ENCODE measurements at places on chromosomes 7 and 10. TPM values are rescaled to one million over a fixed set of nuclear protein-coding genes. Genes with fewer than 3 reads are reported as not detected.

GRCh38 chr10:132281915-132282666, 25.7 kb downstream of the STK32C start:
- no peaks in the 10 kb centered on the region for H3K4me1 ChIP-seq
- no peak overlapping the region for H3K4me3 ChIP-seq
- no peaks in the 10 kb centered on the region for H3K36me3 ChIP-seq
- no peaks in the 10 kb centered on the region for H3K27me3 ChIP-seq

DNA sequence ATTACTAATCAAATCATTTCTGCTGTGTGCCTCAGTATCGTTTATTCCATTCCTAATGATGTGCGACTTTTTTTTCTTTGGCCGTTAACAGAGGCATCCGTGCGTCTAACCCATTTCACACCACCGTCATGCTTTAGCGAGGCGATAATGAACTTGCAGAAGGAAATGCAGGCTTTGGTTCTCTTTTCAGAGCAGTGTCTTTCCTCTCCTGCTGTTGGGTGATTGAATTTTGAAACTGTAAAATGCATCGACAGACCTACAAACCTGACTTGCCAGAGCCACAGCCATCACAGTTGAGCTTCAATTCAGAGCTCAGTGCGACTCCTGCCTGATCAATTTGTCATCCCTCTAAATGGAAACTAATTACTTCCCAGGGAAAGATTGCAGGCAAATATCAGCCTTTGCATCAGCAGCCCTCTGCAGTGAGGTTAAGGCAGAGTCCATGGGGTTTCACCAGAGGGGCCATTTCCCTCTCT, 486.0 kb upstream of the GALNT17 start:
- H3K27ac ChIP-seq: no peak overlapping the region
- H3K36me3 ChIP-seq: no peaks in the 10 kb centered on the region
- no peak for DNase-seq
- no peaks in the 10 kb centered on the region for H3K27me3 ChIP-seq

- H3K36me3 ChIP-seq: no peaks in the 10 kb centered on the region
- no peak overlapping the region for H3K27ac ChIP-seq
- H3K4me3 ChIP-seq: peak overlapping the region; percentile 45
- no peaks in the 10 kb centered on the region for H3K27me3 ChIP-seq
- peaks cover 8% of the 10 kb centered on the region for H3K4me1 ChIP-seq
- DNase-seq: peak; percentile 23
Measured at GRCh38 chr10:17029581-17030271, 99.9 kb downstream of the CUBN start.

The EN2 gene
- not detected for total RNA-seq

DNA sequence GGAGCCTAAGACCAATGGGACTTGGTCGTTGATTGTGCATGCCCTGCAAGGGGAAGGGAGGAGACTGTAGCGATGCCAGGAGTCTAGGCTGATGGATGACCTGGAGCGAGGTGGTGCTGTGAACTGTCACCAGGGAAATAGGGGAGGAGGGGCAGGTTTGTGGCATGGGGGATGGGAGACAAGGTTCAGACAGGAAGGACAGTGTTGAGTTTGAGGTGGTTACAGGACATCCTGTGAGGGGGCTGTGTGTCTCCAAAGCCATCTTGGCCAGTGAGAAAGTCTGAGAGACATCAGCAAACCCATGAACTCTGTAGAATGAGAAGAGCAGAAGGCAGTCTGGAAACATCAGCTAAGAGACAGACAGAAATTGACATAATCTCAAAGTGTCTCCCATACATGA, 38.5 kb upstream of the KDM7A start:
- H3K27me3 ChIP-seq: no peaks in the 10 kb centered on the region
- H3K36me3 ChIP-seq: no peaks in the 10 kb centered on the region
- H3K4me3 ChIP-seq: no peak overlapping the region
- DNase-seq: no peak

DNA sequence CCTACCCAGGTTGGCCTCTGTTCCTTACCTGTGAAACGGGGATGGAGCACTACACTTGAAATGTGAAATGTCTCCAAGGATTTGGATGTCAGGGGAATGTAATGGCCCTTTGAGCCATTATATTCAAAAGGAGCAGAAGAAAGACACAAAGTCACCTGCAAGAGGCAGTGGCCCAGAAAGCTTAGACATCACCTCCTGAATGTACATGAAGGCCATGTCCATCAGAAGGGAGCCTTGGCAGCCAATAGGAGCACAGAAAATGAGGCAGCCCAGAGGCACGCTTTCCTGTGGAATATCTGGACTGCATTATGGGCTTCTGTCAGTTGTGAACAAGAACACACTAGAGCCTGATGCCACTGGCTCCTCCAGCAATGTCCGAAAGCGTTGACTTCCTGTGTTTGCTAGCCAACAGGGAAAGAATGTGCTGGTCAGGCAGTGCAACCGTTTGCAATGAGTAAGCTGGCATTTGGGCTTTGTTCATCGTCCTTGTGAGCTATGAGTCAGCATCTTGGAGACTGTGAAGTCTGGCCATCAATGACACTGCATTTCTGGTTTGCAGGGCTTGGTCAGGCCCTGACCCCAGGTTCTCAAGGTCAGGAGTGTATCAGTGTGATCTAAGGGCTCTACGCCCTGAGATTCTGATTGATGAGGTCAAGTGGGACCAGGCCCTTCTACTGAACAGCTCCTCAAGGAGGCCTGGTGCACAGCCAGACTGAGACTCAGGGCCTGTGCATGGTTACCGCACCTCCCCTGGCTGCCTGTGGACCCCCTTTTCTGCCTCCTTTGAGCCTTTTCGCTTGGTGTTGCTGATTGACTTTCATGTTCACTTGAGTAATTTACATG, 222.4 kb downstream of the RPS24 start:
- H3K27ac ChIP-seq: no peak overlapping the region
- H3K4me3 ChIP-seq: no peak overlapping the region
- no peak for DNase-seq
- no peaks in the 10 kb centered on the region for H3K36me3 ChIP-seq

The VWDE gene
- not detected for total RNA-seq

- no peak for DNase-seq
- H3K27ac ChIP-seq: no peak overlapping the region
- no peak overlapping the region for H3K4me3 ChIP-seq
- no peaks in the 10 kb centered on the region for H3K36me3 ChIP-seq
- no peaks in the 10 kb centered on the region for H3K4me1 ChIP-seq
Measured at GRCh38 chr10:27944005-27944404, 54.9 kb downstream of the ODAD2 start.

GRCh38 chr7:116524609-116525297, at the start of gene CAV1:
CAV1 (plus strand) TSS chr7:116525036; CDS start chr7:116525063, 27 bp downstream.
- H3K4me3 ChIP-seq: peak within 1 kb of the TSS; percentile 73
- DNase-seq: peak; percentile 66
- H3K36me3 ChIP-seq: no peaks in the 10 kb centered on the region
- H3K27me3 ChIP-seq: no peaks in the 10 kb centered on the region

DNA sequence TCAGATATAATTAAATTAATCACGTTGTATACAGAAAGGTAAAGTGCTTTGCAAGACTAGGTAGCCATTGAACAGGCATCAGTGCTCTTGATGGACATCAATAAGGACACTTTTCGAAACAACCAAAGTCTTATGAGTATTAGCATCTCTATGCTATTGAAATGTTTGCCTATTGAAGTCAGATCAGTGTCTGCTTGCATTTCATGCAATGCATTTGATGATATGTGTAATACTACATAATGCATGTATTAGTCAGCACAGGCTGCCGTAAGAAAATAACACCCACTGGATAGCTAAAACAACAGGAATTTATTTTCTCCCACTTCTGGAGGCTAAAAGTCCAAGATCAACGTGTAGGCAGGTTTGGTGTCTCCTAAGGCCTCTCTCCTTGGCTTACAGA, 209.3 kb upstream of the PLXDC2 start:
- H3K36me3 ChIP-seq: no peaks in the 10 kb centered on the region
- H3K4me3 ChIP-seq: no peak overlapping the region
- no peaks in the 10 kb centered on the region for H3K27me3 ChIP-seq

GRCh38 chr7:48004032-48004431, 24.6 kb upstream of the HUS1 start:
- H3K4me3 ChIP-seq: no peak overlapping the region
- no peak for DNase-seq
- no peak overlapping the region for H3K27ac ChIP-seq
- H3K36me3 ChIP-seq: no peaks in the 10 kb centered on the region

- no peaks in the 10 kb centered on the region for H3K4me1 ChIP-seq
- H3K4me3 ChIP-seq: no peak overlapping the region
- no peak overlapping the region for H3K27ac ChIP-seq
Measured at GRCh38 chr10:34249634-34250033, 565.5 kb downstream of the PARD3 start.

- H3K4me1 ChIP-seq: no peaks in the 10 kb centered on the region
- no peaks in the 10 kb centered on the region for H3K27me3 ChIP-seq
- no peaks in the 10 kb centered on the region for H3K36me3 ChIP-seq
- no peak for DNase-seq
Measured at GRCh38 chr7:85221796-85222195, 34.9 kb upstream of the SEMA3D start.

The EPHA1 gene
- total RNA-seq: 0.12 TPM

The C7orf33 gene
- not detected for total RNA-seq

GRCh38 chr7:49432254-49432653, 341.2 kb upstream of the VWC2 start:
- no peaks in the 10 kb centered on the region for H3K27me3 ChIP-seq
- no peaks in the 10 kb centered on the region for H3K4me1 ChIP-seq
- H3K36me3 ChIP-seq: no peaks in the 10 kb centered on the region

DNA sequence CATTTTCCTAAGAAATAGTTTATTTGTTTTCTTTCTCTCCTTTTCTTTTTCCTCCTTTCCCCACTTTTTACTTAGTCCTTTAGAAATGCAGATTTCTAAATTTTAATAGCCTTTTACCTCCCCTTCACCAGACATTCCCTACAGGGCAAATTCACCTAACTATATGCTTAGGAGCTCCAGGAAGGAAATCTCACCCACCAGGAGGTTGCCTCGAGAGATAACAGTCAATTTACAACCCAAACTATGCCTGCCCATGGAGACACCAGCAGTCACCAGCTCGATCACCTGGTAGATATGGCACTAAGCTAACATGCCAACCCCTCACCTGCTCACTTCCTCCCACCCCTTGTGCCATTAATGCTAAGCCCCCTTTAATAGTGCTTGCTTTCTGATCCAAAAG, 25.2 kb upstream of the CREB3L2 start:
- DNase-seq: no peak

The CPA4 gene
- total RNA-seq: not detected

- peak; percentile 31 for DNase-seq
- no peaks in the 10 kb centered on the region for H3K4me1 ChIP-seq
- H3K27me3 ChIP-seq: no peaks in the 10 kb centered on the region
Measured at GRCh38 chr10:58531084-58531695, 18.5 kb downstream of the BICC1 start.

The BLNK gene
- total RNA-seq: 205 TPM

GRCh38 chr10:91210014-91210413, 10.4 kb upstream of the PCGF5 start:
- H3K4me3 ChIP-seq: no peak overlapping the region
- peaks cover 66% of the 10 kb centered on the region for H3K4me1 ChIP-seq
- peak overlapping the region; percentile 69 for H3K27ac ChIP-seq
- no peaks in the 10 kb centered on the region for H3K27me3 ChIP-seq

- H3K4me1 ChIP-seq: peaks cover 11% of the 10 kb centered on the region
- no peak for DNase-seq
- no peak overlapping the region for H3K27ac ChIP-seq
- no peaks in the 10 kb centered on the region for H3K27me3 ChIP-seq
- H3K4me3 ChIP-seq: no peak overlapping the region
Measured at GRCh38 chr7:12290761-12291160, 79.7 kb downstream of the TMEM106B start.

GRCh38 chr7:101743241-101743994, 74.0 kb upstream of the CUX1 start:
- H3K4me1 ChIP-seq: peaks cover 63% of the 10 kb centered on the region
- H3K4me3 ChIP-seq: peak overlapping the region; percentile 62
- peak; percentile 78 for DNase-seq
- no peaks in the 10 kb centered on the region for H3K27me3 ChIP-seq
- H3K36me3 ChIP-seq: no peaks in the 10 kb centered on the region

GRCh38 chr7:96380111-96380512, 58.2 kb upstream of the SLC25A13 start:
- H3K4me3 ChIP-seq: no peak overlapping the region
- H3K27ac ChIP-seq: no peak overlapping the region
- H3K27me3 ChIP-seq: no peaks in the 10 kb centered on the region
- DNase-seq: no peak

GRCh38 chr7:133164498-133164897, 82.6 kb upstream of the CHCHD3 start:
- no peak overlapping the region for H3K4me3 ChIP-seq
- DNase-seq: no peak
- no peaks in the 10 kb centered on the region for H3K27me3 ChIP-seq
- no peak overlapping the region for H3K27ac ChIP-seq
- no peaks in the 10 kb centered on the region for H3K36me3 ChIP-seq
- no peaks in the 10 kb centered on the region for H3K4me1 ChIP-seq

The NME8 gene
- not detected for total RNA-seq

GRCh38 chr10:95756041-95756761, at the start of gene ENTPD1:
ENTPD1 (plus strand) TSS chr10:95756163; CDS start chr10:95756240, 77 bp downstream.
- no peaks in the 10 kb centered on the region for H3K27me3 ChIP-seq
- peaks cover 56% of the 10 kb centered on the region for H3K4me1 ChIP-seq
- peak; percentile 67 for DNase-seq
- H3K27ac ChIP-seq: peak within 1 kb of the TSS; percentile 94
- H3K4me3 ChIP-seq: peak within 1 kb of the TSS; percentile 65
- H3K36me3 ChIP-seq: no peaks in the 10 kb centered on the region

GRCh38 chr10:33142295-33142694, 184.3 kb upstream of the ITGB1 start:
- no peak overlapping the region for H3K4me3 ChIP-seq
- no peak for DNase-seq
- H3K27ac ChIP-seq: no peak overlapping the region
- H3K36me3 ChIP-seq: no peaks in the 10 kb centered on the region

- peak overlapping the region; percentile 38 for H3K27ac ChIP-seq
- H3K36me3 ChIP-seq: no peaks in the 10 kb centered on the region
- H3K4me3 ChIP-seq: no peak overlapping the region
- DNase-seq: peak; percentile 83
- no peaks in the 10 kb centered on the region for H3K27me3 ChIP-seq
Measured at GRCh38 chr7:105808703-105809590, 67.5 kb downstream of the ATXN7L1 start.
